Myocyte (in vitro differentiated cells): ENCODE measurements at places on chromosomes 5 and 9. TPM values are rescaled to one million over a fixed set of nuclear protein-coding genes. Genes with fewer than 3 reads are reported as not detected.

DNA sequence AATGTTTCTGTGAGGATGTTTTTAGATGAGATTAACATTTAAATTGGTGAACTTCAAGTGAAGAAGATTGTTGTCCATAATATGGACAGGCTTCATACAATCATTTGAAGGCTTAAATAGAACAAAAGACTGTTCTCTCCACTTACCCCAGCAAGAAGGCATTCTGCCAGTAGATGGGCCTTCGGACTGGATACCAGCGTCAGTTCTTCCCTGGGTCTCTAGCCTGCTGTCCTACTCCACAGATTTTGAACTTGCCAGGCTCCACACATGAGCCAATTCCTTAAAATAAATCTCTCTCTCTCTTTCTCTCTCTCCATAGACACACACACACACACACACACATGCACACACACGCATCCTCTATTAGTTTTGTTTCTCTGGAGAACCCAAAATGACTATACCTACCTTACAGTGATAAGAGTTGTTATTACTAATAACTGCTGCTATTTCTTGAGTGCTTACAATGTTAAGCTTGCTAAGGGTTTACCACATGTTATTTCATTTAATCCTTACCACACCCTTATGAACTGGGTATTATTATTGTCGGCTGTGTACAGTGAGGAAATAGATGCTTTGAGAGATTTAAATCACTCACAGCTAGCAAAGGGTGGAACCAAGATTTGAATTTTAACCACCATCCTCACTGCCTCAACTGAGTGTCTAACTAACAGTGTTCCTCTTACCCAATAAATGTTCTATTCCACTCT, 19.8 kb upstream of the IQGAP2 start:
- no peak for DNase-seq

- DNase-seq = no peak
Observed at GRCh38 chr9:136617746-136618579, 44.8 kb upstream of the EGFL7 start.

DNA sequence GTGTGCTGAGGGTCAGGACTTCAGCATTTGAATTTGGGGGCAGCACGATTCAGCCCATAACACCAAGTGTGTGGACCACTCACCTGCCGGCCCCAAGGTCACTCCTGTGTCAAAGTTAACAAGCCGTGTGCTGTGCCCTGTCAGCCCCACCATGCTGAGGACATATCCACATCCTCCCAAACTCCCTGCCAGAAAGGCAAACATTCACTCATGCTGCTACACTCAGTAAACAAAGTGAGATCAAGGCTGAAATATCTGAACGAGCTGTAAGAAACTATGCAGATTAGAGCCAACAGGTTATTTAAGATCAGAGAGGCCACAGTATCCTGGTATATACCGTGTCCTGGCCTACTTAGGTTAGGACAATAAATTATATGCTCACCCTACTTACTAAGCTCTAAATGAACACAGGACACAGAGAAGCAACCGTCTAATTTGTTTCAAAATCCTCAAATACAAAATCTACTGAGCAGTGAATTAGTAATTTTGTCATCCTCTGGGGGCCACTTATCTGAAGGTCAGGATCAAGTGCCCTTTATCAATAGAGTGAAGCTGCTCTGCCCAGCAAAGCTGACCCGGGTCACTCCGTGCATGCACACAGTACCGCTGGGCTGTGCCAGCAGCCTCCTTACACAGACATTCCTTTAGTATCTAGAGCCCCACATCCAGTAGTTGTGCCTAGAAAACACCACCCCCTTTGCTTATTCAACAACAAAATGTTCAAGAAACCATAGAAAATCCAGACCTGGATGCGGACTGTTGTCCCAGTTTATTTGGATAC, 28.2 kb downstream of the RETREG1 start:
- DNase-seq = no peak

DNA sequence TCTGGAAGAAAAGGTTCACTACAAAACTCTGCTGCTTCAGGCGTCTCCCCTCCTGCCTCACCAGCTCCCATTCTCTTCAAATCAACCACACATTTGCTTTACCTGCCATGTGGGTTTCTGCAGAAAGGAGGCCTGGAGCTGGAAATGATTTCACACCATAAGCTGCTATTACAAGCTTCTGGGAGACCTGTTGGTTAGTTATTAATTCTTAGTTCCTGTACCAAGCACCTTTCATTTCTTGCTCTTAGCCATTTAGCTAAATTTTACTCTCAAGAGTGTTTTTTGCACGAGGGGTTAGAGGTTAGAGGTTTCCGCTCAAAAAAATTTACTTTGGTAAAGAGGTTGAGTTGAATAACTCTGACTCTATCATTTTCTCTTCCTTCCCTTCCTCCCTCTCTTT, 70.3 kb downstream of the MAP1B start:
- DNase-seq = no peak

- DNase-seq = peak; percentile 77
Observed at GRCh38 chr5:43514471-43514815, 505 bp downstream of the C5orf34 start.

The DMRT2 gene
- not detected in 2 replicates for total RNA-seq

GRCh38 chr9:14256588-14256987, 57.4 kb downstream of the NFIB start:
- DNase-seq = no peak

DNA sequence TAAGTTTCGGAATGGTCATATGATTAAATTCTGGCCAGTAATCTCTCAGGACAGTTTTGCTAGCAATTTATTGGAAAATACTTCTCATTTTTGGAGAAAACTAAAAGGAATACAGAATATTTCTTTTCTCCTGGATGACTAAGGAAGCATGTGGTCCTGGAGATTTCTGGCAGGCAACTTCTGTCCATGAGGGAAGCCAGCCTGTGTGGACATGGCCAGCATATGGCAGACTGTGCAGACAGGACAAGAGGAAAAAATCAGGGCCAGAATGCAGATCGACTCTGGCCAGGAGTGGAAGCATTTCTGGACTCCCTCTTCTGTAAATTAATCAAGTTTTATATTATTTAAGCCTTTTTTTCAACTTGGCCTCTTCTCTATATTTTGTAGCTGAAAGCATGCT, 100.4 kb upstream of the CDH18 start:
- DNase-seq = peak; percentile 2

DNA sequence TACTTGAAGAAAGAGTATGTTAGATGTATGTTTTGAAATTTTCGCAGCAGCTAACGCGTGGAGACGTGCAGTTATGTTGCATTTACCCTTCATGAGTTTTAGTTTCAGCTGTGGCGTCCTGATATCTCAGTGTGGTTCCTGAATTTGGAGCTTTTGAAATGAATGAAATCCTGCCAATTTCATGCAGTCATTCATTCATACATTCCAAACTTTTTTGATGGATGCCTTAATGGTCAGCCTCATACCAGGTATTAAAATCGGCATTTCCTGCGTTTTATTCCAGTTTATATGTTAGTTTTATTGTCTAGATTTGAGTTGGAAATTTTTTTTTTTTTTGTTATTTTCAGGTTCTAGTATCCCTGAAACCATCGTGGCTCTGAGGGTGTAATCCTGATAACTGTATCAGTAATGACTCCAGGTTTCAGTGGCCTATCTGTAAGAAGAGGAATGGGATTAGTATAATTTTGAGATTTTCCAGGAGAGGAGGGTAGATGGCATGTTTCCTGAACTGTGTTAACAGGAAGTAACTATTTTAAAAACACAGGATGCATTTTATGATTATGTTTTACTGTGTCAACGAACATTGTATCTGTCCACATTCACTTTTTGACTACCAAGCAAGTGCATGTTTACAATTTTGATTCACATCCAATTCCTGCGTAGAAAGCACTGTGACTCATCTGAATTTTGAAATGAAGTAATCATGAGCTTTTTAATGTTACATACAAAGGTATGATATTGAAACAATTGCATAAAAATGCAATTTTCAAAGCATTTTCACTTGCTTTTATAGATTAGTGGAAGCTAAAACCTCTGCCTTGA, 1.0 kb downstream of the FOCAD start:
- DNase-seq = peak; percentile 13

The BHMT gene
- not detected in 2 replicates for total RNA-seq

The SLIT3 gene
- not detected in 2 replicates for total RNA-seq

The KIF12 gene
- not detected in 2 replicates for total RNA-seq

GRCh38 chr5:91028499-91028956, 354.6 kb downstream of the ARRDC3 start:
- no peak for DNase-seq

GRCh38 chr5:162391833-162392232, 324.3 kb downstream of the GABRG2 start:
- no peak for DNase-seq

The SPRY4 gene
- total RNA-seq = 11.6 and 13.1 TPM in 2 replicates

DNA sequence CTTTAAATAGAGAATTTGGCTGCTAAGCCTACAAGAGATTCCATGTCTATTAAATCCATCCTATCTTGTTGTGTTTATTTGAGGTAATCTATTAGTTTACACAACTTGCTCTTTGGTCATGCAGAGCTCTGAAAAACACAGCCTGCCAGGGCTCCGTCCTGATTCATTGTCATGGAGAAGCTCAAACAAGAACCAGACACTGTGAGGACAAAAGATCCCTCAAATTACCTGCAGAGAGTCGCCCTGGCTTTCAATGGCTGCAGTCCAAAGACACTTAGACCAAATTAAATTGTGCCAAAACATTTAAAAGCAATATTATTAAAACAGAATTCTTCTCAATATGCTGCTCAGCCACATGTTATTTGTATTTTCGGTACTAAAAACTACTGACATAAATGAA, 60.1 kb downstream of the CDH18 start:
- no peak for DNase-seq

GRCh38 chr5:7495131-7495517, 99.2 kb downstream of the ADCY2 start:
- no peak for DNase-seq

DNA sequence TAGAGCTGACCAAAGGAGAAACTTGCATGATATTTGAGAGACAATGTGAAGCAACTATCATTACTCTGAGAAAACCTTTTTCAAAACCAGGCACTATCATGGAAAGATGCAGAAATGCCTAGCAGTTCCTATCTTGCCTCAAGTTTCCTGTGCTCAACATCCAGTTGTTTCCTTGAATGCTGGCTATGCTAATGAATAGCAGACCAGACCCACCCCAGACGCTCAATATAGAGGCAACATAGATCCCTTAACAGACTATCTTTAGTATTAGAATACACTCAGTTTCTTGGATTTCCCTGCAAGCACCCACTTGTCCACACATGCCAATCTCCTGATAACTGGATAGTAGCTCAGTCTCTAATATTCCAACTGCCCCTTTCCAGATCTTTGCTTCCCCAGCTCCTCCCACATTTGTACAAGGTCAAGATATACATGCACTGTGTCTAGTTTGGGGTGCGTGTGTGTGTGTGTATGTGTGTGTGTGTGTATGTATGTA, 93.3 kb upstream of the PCSK5 start:
- no peak for DNase-seq

The SLC24A2 gene
- 0.26 and 0.53 TPM in 2 replicates for total RNA-seq

The SPINK13 gene
- total RNA-seq = not detected in 2 replicates

GRCh38 chr9:130740218-130741023, 46.8 kb downstream of the EXOSC2 start:
- DNase-seq = no peak

GRCh38 chr5:142783601-142784341, 13.6 kb downstream of the ARHGAP26 start:
- DNase-seq = peak; percentile 41

- DNase-seq = no peak
Observed at GRCh38 chr9:125433461-125434011, 171.9 kb downstream of the GAPVD1 start.

DNA sequence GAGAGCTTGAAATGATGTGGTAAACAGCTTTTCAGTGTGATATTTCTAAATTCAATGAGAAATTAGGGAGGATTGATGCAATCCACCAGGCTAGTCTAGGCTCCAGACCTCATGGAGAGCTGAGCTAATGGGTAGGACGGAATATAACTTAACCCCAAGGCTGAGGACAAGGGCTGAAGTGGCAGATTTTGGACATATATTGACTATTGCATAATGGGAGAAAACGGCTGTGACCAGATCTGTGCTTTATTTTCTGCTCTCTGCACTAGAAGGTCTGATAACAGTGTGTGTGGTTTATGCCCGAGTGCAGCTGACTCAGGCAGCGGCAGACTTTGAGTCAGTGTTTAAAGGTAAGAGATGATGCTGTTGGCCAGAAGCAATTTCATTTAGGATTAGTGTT, 70.6 kb downstream of the ACTBL2 start:
- DNase-seq = no peak

GRCh38 chr5:90824436-90824835, 265.8 kb downstream of the ADGRV1 start:
- no peak for DNase-seq

DNA sequence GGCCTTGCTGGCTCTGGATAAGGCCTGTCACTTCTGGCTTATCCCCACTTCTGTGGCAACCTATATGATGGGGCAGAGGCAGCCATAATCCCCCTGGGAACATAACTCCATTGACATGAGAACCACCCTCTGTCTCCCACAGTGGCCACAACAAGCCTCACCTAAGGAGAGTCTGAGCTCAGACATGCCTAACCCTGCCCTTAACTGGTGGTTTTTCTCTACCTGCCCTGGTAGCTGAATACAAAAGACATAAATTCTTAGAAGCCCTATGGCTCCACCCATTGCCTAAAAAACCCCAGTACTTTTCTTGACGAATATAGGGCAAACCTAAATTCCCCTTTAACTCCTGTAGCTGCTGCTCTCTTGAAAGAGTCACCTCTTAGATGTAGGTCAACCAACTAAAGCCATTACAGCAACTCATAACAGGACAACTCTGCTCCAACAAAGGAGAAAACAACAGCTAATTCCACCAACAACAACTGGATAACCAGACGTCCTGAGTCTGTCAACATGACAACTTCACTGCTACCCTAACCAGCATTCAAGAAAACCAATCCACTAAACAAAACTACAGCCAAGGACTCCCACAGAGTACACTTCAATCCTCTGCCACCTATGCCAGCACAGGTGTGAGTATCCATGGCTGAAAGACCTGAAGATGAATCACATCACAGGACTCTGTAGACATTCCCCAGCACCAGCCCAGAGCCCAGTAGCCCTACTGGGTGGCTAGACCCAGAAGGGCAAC, 427.7 kb downstream of the PRELID2 start:
- DNase-seq = no peak

The SCAMP1 gene
- total RNA-seq = 45.4 and 47.8 TPM in 2 replicates

GRCh38 chr9:73402081-73403028, 250.7 kb downstream of the ANXA1 start:
- DNase-seq = peak; percentile 56

The CREBRF gene
- total RNA-seq = 12.1 and 18.9 TPM in 2 replicates
